ENCODE measurements at places on chromosomes 1 and 21.

- DNase-seq = no peak
These were observed 168.6 kb upstream of the FGGY start for GRCh38 chr1:59128239-59128736.

- DNase-seq = no peak
These were observed 33.1 kb downstream of the LTN1 start for GRCh38 chr21:28959367-28960099.

DNA sequence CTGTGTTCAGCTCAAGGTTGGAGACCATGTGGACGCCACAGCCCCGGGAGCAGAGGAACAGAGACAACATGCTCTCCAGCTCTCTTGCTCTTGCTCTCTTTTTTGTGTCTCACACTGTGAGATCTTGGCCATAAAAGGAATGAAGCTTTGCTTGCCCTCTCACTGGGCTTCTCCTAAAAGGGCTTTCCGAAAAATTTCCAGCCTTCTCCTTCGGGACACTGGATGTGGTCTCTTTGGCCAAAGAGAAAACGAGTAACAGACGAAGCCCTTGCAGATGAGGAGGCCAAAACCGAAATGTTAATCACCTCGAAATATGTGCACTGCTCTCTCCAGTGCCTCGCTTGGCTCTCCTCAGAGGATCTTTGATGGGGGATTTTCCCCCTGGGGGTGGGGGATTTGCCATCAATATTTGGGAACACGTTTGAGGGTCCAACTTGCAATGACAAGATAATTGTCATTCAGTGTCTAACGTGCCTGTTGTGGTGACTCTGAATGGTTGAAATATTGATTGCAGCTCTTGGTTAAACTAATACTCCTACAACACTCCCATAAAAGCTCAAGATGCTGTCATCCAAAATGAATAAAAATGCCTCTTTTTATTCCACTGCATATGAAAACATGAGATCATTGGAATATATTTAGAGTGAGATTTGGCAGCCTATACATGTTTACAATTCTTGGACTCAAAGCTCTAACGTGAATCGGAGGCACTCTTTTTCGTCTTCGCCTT is 68.6 kb upstream of the ANGPTL1 start:
- DNase-seq = no peak

DNA sequence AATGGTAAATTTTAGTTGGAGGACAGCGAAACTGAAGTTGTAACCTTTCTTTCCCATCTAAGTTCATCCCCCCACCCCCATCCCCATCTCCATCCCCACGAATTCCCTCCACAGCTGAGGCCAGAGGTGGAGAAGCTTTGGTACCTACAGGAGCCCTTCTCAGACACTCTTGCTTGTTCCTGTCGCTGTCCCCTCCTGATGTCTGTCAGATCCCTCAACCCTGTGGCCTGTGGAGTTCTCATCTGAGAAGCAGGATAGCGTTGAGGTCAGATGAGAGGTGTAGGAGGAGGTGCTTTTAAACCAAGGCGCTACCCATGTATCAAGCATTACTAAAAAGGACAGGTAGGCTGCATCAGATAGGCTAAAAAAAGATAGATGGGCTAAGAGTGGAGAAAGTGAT is 769 bp downstream of the NTPCR start:
- no peak for DNase-seq

DNA sequence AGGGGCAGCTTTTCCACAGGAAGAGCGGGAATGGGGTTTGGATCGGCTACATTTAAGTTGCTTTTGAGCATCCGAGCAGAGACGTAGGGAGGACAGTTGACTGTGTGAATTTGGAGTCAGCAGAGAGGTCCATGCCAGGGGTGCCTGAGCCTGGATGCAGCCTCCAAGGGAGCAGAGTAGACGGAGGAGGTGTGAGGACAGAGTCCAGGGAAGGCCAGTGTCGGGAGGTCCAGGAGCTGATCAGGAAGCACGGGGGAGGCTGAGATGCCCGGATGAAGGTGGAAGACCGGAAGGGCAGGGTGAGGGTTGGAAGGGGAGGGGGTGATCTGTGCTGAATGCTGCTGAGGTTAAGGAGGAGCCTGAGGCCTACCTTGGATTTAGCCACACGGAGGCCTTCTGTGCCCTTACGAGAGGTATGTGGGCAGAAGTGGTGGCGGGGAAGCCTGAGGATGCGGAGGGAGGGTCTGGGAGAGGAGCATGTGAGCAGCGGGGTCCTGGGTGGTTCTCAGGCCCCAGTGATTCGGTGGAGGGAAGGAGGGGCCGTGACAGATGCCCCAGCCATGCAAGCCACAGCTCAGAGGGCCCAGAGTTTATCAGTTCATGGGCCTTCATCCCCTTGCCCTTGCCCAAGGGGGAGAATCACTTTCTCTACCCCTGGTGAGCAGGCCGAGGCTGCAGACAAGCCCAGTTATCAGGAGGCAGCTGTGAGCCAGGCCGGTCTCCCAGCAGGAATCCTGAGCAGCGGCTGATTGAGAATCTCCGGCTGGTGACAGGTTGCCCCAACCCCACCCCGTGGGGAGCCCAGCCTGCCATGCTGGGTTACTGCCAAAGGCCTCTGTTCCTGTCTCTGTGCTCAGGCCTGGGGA is 54.0 kb upstream of the ACTL8 start:
- no peak for DNase-seq

DNA sequence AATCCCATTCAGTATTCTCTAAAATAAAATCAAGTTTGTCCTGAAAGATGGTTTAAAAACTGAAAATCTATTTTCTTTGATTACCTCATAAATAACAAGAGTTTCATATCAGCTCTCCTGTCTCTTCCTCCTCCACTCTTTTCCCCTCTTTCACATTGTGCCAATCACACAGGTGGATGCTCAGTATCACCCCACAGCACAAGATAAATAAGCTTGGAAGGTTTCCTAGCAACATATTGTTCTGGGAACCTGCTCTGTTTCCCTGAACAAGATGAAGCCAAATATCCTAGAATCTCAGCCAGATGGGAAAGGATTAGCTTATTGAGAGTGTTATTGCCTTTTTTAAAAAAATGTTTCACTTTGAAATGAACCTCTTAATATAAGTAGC is 45.7 kb upstream of the CACYBP start:
- no peak for DNase-seq

DNA sequence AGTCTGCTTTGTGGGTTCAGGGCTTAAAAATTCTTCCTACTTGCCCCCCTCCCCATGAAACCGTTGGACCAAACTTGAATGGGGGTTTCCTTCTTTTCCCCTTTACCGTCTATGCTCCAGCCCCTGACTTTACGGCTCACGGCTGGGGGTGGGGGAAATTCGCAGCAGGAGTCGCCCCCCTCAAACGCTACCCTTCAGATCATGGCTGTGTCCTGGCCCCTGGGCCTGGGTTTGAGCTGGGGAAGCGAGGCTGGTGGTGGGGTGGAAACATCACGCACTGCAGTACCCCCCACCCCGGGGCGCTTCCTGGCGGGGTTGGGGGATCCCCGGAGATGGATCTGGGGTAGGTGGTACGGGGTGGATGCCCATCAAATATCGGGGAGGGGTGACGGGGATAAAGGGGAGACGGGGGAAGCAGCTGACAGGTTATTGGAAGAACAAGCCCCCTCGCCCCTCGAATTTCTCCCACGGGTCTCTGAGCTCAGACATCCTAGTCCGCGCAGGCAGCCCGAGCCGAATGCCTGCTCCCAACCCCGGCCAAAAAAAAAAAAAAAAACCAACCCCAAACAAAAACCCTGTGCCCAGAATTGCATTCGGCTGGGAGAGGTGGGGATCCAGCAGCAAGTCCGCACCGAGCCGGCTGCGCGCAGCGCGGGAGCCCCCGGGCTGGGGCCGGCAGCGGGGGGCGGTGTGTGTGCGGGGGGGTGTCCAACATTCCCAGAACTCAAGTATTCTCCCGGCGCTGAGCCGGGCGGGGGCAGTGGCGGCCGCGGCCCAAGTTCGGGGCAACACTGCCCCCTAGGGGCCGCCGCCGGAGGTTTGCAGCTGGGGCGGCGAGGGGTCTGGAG is 59.0 kb upstream of the ACOT11 start:
- DNase-seq = peak; percentile 51

- no peak for DNase-seq
These were observed 38.8 kb downstream of the DNASE2B start for GRCh38 chr1:84436876-84437655.

- no peak for DNase-seq
These were observed 83.9 kb upstream of the SIPA1L2 start for GRCh38 chr1:232713785-232714184.

GRCh38 chr1:2972879-2973575 is 48.2 kb upstream of the ACTRT2 start:
- DNase-seq = no peak

DNA sequence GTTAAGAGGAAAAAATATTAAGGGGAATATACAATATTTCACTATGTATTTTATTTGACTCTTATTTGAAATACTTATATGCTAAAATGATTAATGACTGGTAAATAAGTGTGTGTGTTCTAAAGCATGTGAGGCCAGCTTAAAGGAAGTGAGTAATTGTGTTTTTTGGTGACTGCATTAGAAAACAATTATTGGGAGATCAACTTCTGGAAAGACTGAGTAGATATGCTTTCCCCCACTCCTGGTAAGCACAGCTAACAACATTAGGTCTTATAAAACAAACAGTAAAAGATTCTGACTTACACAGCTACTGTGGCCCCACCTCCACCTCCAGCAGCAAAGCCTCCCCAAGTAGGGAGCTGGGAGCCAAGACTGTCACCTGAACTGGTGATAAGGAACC is 403.0 kb downstream of the SRGAP2C start:
- DNase-seq = no peak

GRCh38 chr1:172452536-172453152 is 8.8 kb upstream of the PIGC start:
- DNase-seq = no peak

- DNase-seq = no peak
These were observed 34.5 kb downstream of the AADACL4 start for GRCh38 chr1:12678350-12678749.

DNA sequence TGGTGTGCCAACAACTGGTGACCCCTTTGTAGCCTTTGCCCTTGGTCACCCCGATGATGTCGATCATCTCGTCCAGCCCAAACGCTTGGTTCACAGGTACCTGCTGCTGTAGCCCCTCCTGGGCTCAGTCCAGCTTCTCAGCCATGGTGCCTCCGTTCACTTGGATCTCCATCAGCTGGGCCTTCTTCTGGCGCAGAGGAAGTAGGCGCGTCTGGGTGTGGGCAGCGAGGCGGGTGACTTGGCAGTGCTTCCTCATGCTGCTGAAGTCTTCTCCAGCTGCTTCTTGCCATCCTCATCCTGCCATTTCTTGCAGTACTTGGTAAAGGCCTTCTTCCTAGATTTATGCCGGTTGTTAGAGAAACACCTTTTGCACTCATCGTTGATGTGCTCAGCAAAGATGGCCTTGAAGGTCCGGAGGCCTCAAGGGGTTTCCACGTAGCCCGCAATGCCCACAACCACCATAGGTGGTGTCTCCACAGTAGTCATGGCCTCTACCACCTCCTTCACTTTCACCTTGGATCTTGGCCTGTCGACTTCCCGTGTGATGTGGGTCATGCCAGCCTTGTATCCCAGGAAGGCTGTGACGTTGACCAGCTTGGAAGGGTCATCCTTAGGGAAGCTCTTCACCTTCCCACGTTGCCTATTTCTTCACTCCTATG is 13.0 kb downstream of the DOP1B start:
- DNase-seq = no peak

GRCh38 chr1:14462851-14463250 is 135.6 kb upstream of the KAZN start:
- DNase-seq = no peak

- no peak for DNase-seq
These were observed 358.5 kb downstream of the GPATCH2 start for GRCh38 chr1:217272385-217272784.

DNA sequence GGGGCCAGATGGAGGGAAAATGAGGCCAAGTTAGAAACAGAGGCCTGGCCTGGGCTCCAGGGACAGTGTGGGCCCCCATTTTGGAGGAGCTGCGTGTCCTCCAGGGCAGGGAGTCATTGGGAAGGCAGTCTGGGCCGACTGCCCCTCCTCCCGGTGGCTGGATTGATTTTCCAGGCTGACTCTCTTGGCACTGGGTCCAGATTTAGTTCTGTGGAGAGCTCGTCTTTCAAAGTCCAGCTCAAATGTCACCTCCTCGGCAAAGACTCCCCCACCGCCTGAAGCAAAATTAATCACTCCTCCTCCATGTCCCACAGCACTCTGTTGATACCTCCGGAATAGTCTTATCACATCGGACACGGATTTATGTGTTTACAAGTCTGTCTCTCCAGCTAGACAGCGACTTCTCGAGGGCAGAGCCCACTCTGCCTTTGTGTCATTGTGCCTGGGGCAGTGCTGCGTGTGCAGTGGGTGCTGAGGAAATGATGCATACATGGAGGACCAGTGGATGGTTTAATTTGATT is 175.1 kb downstream of the CAMTA1 start:
- no peak for DNase-seq

DNA sequence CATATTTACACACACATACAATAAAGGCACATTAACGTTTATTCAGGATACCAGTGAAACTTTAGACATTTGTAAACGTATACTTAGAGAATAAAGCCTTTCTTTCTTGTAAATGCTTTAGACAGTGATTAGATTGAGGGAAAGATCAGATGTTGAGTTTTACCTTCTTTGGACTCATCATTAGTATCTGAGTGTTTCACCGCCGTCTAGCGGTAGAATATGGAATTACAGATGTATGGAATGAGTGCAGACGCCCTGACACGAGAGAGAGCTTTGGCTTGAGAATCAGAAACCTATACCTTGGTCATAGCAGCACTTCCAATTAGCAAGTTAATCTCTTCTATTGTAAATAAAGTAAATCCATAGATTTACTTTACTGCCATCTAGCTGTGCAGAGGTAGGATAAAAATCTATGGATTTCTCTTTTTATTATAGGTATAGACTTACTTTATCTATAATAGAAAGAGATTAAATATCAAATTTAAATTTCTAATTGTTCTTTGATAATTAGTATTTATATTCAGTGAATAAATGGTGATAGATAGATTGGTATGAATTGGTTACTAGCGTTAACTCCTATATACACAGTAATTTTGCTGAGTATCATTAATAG is 12.6 kb downstream of the FLG2 start:
- DNase-seq = peak; percentile 2

DNA sequence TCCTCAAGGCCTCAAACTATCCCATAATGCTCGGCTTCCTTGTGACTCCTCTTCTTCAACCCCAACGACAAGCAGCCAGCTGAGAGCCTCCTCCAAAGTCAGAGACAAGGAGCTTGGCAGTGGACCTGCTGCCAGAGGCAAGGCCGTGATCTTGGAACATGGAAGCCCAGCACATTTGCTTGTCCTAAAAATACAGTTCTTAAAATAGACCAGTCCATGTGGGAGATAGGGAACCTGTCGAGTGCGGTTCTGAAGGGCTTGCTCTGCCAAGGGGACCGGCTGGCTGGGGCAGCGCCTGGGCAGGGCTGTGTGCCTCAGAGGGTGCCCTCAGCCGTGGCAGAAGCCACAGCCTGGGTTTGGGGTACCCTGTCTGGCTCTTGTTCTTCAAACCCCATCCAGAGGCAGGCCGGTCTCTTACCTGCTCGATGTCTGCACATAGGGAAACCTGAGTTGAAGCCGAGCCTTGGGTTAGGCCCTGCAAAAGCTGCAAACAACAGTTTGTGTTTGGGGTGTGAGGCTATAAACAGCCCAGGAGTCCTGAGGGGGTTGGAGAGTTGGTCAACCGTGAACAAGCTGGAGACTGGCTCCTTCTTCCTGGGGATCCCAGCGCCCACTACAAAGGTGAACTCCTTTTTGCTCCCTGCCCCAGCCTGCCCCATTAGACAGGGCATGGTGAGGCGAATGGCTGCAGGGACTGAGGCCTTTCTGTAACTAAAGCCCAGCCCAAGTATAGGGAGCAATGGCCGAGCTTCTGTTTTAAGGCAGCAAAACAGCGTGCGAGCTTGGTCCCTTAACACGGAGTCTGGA is 228.8 kb downstream of the CAMTA1 start:
- no peak for DNase-seq
